NCI-H1417 treated with DMSO at 0.1 percent for 48 hours (cell line): ENCODE measurements at places on chromosomes 3 and 15.

- DNase-seq, result no peak
Observed at GRCh38 chr3:133788024-133788423, 17.6 kb upstream of the SRPRB start.

DNA sequence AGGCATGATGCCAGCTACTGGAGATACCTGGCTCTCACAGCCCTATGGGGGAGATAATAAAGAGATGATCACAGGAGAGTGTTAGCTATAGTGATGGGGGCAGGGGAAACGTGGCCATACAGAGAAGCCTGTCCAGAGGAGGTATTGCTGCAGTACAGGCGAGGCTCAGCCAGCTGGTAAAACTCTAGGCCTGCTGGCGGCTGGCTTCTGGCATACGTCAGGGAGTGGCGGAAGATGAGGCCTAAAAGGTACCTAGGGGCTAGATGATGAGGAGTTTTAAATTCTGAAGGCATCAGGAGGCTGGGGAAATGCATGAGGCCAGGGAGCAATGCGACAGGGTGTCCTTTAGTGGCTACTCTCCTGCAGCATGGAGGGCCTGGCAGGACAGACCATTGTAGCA is 110.7 kb downstream of the EEFSEC start:
- DNase-seq, result no peak

DNA sequence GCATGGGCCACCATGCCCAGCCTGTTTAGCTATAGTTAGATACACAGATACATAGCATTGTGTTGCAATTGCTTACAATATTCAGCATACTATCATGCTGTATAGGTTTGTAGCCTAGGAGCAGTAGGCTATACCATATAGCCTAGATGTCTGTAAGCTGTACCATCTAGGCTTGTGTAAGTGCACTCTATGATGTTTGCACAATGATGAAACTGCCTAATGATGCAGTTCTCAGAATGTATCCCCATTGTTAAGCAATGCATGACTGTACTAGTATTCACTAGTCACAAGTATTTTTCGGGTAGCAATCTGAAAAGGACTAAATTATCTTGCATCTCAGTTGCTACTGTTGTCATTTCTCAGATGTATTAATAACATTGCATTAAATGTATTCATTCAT is 16.0 kb downstream of the PIGB start:
- DNase-seq, result no peak

GRCh38 chr3:30642849-30643361 is 36.5 kb downstream of the TGFBR2 start:
- no peak for DNase-seq

- DNase-seq, result no peak
Observed at GRCh38 chr3:197499427-197499826, 56.3 kb downstream of the BDH1 start.

DNA sequence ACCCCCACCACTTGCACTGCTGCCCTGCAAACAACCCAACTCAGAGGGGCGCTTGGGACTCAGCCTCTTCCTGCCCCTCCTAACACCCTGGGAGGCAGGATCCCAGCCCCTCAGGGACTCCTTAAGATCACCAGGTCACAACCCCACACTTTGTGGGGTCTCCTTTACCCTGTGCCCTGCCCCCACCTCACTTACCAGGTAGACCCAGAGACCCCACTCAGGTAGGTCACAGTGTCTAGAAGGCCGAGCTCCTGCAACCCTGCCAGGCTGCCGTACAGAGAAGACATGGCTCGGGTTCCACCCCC is 9.1 kb downstream of the PLA2G4F start:
- DNase-seq, result no peak

DNA sequence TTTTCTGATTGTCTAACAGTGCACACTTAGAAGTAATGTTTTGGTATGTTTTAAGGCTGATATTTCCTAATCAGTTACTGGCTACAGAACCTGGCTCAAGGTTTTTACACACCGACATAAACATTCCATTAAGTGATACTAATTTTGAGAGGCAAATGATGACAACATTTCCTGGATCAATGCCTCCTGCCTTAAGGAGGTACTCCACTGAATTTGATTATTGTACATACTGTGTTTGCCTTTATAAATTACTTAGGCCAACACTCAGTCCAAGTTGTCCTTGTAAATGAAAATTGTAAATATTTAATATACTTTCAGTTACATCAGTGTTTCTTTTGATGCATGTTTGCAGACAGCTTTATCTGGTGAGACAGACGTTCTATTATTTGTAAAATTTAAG is 24.2 kb upstream of the LXN start:
- no peak for DNase-seq

GRCh38 chr3:30324587-30324986 is 281.8 kb upstream of the TGFBR2 start:
- no peak for DNase-seq

DNA sequence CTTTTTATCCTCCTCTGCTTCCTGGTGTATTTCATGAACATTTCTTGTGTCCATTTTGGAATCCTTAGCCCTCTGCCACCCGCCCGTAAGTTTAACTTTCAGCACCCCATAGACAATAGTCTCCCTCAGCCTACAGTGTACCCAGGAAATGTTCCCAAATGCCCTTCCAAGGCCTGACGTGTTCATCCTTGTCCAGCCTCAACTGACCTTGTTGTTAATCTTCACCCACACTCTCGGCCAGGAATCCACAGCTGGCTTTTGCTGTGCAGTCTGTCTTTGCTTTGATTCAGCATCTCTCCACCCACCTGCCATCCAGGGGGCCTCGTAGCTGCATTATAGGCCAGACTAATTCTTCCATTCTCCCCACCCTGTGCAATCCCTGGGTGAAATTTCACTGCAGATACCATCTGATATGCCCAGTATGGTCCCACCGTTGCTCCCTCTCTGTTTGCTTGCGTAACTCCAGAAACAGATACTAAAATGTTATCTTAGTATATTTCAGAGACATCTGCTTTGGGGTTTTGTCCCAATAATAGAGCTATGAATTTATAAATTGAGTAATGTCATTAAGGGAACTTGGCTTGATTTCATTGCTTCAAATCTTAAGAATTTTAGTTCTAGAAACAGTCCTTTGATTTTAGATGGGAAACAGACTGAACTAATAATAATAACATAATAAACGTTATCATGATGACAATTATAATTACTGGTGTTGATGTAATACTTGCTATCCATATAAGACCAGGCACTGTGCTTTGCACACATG is 16.6 kb downstream of the GUCA1C start:
- no peak for DNase-seq

DNA sequence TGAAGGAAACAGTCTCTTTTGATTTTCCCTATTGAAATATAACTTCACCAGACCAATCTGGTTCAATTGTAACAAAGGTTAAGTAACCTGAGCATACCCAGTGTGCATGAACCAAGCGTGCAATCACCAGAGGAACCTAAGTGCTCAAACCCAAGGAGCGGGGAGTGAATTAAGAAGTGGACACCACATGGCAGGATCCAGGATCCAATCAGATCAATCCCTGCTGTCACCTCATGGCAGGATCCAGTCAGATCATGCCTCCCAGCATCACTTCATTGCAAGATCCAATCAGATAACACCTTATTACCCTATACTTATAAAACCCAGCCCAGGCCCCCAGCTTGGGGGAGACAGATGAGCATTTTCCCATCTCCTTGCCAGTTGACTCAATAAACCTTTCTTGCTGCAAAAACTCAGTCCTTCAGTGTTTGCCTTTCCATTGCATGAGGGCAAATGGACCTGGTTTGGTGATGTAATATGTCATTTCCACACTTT is 38.9 kb upstream of the RNU6-1 start:
- DNase-seq, result no peak

GRCh38 chr3:151426341-151426657 is 34.6 kb downstream of the IGSF10 start:
- no peak for DNase-seq
